ENCODE measurements at places on chromosomes 3 and 15.
A peak's percentile ranks its signal among the peaks of the same experiment; 100 is the strongest.

DNA sequence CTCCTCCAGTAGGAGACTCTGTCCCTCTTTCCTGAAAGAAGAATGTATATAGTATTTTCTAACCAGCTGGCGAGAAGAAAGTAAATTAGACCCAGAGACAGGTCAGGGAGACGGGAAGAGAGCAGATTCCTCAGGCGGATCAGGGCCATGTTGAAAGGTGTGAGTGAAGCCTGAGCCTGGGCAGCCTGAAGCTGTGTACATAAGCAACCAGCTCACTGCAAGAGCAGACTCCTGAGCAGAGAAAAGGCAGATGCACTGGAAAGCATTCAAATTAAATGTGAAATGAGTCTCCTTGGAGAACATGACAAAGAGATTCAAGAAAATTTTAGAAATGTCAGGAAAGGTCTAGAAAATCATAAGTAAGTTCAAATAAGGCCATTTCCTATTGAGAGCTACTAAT, 165.8 kb downstream of the GOLIM4 start:
- DNase-seq = peak; percentile 9

DNA sequence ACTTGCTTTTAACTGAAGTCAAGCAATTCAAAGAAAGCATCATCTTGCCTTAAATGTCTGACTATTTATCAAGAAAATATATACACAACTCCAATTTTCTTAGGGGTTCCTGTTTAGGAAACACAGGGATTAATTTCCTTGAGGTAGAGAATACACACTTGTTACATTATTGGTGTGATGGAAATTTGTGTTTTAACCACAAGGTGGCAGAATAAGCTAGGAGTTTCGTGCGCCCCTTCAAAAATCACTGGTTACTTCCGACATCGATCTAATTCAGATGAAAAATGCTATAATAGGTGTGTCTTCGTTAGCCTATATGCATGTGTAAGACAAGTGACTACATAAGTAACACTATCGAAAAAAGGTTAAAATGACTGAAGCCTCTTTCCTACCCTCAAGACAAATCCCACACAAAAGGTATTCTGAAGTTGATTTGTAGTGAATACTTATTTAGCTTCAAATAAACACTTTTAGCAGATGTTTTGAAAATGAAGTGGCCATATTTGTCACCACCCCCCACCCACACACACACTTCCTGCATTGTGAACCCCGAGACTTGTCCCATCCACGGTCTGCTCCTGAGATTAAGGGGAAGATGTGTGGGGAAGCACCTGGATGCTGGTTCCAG, 246.5 kb downstream of the ROBO1 start:
- peak; percentile 7 for DNase-seq

GRCh38 chr3:151278230-151278629, at the start of gene P2RY14:
P2RY14 (minus strand) TSS chr3:151278542; CDS start chr3:151214316, 64,226 bp downstream.
- DNase-seq = no peak

GRCh38 chr3:143977341-143978262, 6.0 kb downstream of the DIPK2A start:
- DNase-seq = peak; percentile 25

DNA sequence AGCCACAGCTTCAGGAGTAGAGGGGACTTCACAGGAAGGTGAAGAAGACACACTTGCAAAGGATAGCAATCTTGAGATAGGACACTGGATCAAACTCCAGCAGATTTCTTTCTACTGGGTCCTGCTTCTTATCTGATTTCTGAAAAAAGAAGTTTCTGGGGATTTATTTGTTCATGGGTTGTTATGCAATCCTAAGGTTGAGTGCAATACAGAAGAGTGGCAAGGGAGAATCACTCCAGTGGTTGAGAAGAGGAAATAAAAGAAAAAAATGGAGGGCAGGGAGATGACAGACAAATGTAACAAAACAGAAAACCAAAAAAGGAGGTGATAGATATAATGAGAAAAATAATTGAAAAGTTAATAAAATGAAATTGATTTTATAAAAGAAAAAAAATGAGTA, 858.3 kb downstream of the TUSC7 start:
- no peak for DNase-seq

DNA sequence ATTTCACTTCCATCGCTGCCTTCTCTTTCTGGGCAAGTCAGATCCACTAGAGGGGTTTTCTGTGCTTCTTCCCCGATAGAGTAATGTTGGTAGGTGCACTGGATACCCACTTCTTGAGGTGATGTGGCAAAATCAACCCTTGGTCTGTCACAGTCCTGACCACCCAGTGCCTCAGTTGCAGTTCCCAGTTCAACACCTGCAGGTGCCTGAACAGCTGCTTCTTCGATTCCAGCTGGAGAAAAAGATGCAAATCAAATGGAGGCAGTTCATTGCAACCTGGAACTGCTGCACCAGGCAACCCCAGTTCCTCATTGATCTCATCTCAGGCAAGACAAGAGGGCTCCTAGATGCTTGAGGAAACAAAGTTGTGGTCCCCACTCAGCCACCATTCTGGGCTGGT, 186.6 kb downstream of the UBE2E2 start:
- no peak for DNase-seq

GRCh38 chr3:122466701-122467240, 48.0 kb downstream of the KPNA1 start:
- no peak for DNase-seq

- DNase-seq = no peak
These were observed 68.9 kb upstream of the TNFSF10 start for GRCh38 chr3:172591876-172592771.

GRCh38 chr3:54036543-54036942, 85.8 kb upstream of the CACNA2D3 start:
- DNase-seq = no peak

DNA sequence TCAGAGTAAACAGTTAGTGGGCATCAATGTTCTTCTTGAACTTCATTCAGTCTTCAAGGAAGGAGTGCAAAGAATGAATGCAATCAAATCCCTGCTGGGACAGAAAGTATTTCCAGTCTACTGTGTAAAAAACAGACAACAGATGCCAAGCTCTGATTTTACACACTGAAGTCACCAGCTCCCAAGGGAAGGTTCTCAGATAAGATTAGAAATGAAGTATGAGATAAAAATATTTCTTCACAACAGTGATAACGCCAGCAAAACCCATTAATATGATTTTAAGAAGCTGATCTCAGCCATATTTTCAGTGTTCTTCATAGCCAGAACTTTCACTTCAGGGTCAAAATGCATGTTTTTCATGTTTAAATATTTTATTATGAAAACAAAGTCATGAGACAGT, 265.6 kb downstream of the CTNNB1 start:
- DNase-seq = peak; percentile 81

- no peak for DNase-seq
These were observed 19.5 kb downstream of the XXYLT1 start for GRCh38 chr3:195251336-195252065.
